Activated CD8-positive, alpha-beta memory T cell treated with anti-CD3 and anti-CD28 coated beads, Interleukin-2, amount 10 ng/mL, durations not matched to agents 7 days and 5 days (primary cell): ENCODE measurements at places on chromosomes 12 and 14.

DNA sequence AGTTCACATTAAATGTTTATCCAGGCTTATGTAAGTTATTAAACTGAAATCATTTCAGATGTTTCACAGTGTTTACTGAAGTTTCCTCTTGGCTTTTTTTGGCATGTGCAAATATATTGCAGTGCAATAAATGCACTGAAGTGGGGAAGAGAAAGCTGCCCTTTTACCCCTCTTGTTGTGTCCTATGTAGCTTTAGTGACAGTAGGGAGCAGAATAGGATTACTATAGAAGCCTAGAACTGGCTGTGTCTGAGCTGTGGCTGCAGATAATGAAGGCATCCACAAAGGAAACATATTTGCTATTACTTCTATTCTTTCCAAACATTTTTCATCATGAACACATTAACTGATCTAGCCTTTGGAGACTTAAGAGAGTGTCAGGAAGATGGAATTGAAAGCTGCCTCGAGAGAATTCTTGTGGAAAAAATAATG is 24.1 kb upstream of the CNTN1 start:
- H3K4me1 ChIP-seq: no peaks in the 10 kb centered on the region
- H3K27ac ChIP-seq: no peak overlapping the region
- no peak for DNase-seq
- no peak overlapping the region for H3K4me3 ChIP-seq
- no peaks in the 10 kb centered on the region for H3K36me3 ChIP-seq
- H3K27me3 ChIP-seq: no peaks in the 10 kb centered on the region

- no peaks in the 10 kb centered on the region for H3K36me3 ChIP-seq
- no peak overlapping the region for H3K27ac ChIP-seq
- peaks cover 52% of the 10 kb centered on the region for H3K27me3 ChIP-seq
- H3K4me3 ChIP-seq: no peak overlapping the region
- no peak for DNase-seq
Measured at GRCh38 chr14:54182419-54183045, 214.3 kb upstream of the CDKN3 start.

DNA sequence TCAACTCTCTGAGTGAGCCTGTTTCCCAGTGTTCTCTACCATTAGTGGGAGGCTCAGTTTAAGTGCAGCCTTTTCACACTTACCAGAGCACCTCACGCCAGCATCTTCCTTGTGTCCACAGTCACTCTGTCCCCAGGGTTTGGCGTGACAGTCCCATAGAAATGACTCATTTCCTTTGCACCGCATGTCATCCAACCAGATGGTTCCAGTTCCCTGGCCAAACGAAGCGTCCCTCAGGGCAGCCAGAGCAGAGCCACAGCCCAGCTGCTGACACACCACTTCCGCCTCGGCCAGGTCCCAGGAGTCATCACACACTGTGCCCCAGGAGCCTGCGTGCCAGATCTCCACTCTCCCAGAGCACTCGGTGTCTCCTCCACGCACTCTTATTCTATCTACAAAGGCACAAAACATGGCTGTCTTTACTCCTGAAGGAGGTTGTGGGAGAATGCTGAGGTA is 65.4 kb downstream of the ACSM4 start:
- H3K36me3 ChIP-seq: no peaks in the 10 kb centered on the region
- no peak for DNase-seq
- H3K27ac ChIP-seq: no peak overlapping the region

- DNase-seq: no peak
- H3K27ac ChIP-seq: no peak overlapping the region
- no peak overlapping the region for H3K4me3 ChIP-seq
- H3K4me1 ChIP-seq: no peaks in the 10 kb centered on the region
- H3K27me3 ChIP-seq: no peaks in the 10 kb centered on the region
Measured at GRCh38 chr12:119797090-119797489, 80.0 kb downstream of the CIT start.

- no peak for DNase-seq
- H3K4me3 ChIP-seq: no peak overlapping the region
- H3K27me3 ChIP-seq: peaks cover 25% of the 10 kb centered on the region
- H3K36me3 ChIP-seq: no peaks in the 10 kb centered on the region
- H3K27ac ChIP-seq: no peak overlapping the region
- H3K4me1 ChIP-seq: no peaks in the 10 kb centered on the region
Measured at GRCh38 chr12:31560516-31560915, 30.4 kb downstream of the DENND5B start.

GRCh38 chr12:28328967-28329366 is 138.7 kb downstream of the CCDC91 start:
- H3K27ac ChIP-seq: no peak overlapping the region
- no peaks in the 10 kb centered on the region for H3K4me1 ChIP-seq
- no peak overlapping the region for H3K4me3 ChIP-seq
- no peak for DNase-seq

DNA sequence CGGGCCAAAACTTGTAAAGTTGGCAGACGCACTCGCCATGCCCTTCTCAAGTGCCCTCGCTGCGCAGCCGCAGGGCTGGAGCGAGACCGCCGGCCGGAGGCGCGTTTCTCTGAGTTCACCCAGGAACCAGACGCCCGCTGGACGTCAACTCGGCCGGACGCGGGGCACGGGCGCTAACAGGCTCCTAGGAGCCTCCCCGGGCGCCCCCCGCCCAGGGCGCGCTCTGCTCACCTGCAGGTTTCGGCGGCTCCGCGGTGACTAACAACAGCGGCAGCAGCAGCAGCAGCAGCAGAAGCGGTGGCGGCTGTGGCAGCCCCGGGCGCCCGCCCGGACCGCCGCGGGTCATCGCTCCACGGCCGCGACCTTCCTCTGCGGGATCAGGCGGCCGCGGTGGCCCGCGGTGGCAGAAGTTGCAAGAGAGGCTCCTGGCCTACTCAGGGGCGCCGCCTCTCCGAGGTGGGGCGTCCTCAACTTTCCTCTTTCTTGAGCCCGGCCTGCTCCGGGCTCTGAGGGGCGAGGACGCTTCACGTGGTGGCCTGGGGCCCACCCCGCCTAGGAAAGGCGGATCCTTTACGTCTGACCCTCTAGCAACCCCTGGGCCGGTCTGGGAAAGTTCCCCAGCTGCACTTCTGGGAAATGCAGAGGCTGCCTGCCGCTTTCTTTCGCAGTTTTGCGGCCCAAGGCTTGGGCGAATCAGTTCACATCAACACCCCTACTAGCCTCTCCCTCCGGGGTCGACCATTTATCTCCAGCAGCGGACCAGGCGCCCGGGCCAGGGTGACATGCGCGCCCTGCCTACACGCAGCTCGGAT is at the start of gene PLBD1:
Gene PLBD1 (minus strand): TSS at position 533 of the 812 bp plus-strand sequence. CDS start 187 bp downstream, at position 346.
- DNase-seq: no peak
- no peak within 1 kb of the TSS for H3K4me3 ChIP-seq
- no peaks in the 10 kb centered on the region for H3K36me3 ChIP-seq
- H3K27ac ChIP-seq: no peak within 1 kb of the TSS
- peaks cover 6% of the 10 kb centered on the region for H3K4me1 ChIP-seq

GRCh38 chr12:89992668-89993451 is 284.2 kb upstream of the ATP2B1 start:
- peaks cover 5% of the 10 kb centered on the region for H3K4me1 ChIP-seq
- no peak overlapping the region for H3K27ac ChIP-seq
- no peak overlapping the region for H3K4me3 ChIP-seq
- no peak for DNase-seq
- H3K36me3 ChIP-seq: no peaks in the 10 kb centered on the region

GRCh38 chr12:102950107-102950949 is 7.1 kb upstream of the ASCL1 start:
- no peak overlapping the region for H3K4me3 ChIP-seq
- H3K4me1 ChIP-seq: peaks cover 20% of the 10 kb centered on the region
- H3K36me3 ChIP-seq: no peaks in the 10 kb centered on the region
- H3K27ac ChIP-seq: no peak overlapping the region
- no peak for DNase-seq
- peaks cover 75% of the 10 kb centered on the region for H3K27me3 ChIP-seq

- H3K36me3 ChIP-seq: peaks cover 21% of the 10 kb centered on the region
- peak overlapping the region; percentile 77 for H3K4me3 ChIP-seq
- peak; percentile 95 for DNase-seq
- peak overlapping the region; percentile 99 for H3K27ac ChIP-seq
Measured at GRCh38 chr12:9741726-9742125, 8.8 kb upstream of the CLECL1 start.

- peak overlapping the region; percentile 55 for H3K27ac ChIP-seq
- H3K4me1 ChIP-seq: peaks cover 19% of the 10 kb centered on the region
- H3K27me3 ChIP-seq: peaks cover 4% of the 10 kb centered on the region
- peak overlapping the region; percentile 49 for H3K4me3 ChIP-seq
- H3K36me3 ChIP-seq: no peaks in the 10 kb centered on the region
Measured at GRCh38 chr12:1811281-1811947, 9.0 kb upstream of the LRTM2 start.

DNA sequence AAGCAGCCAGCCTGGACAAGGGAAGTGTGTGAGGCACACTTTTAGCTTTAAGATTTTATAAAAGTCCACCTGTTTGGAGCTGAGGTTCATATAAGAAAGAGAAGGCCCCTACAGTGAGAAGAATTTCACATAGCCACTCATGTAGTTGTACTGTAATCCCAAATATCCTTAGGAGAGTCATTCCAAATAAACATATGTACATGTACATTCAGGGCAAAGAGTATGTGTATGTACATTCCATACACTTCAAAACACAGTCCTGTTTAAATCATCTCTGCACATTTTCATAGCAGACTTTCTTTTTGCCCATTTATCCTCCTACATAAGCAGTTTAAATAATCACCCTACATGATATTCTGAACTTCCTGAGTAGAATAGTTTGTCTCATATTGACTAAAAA is 87.6 kb downstream of the GPR65 start:
- no peaks in the 10 kb centered on the region for H3K27me3 ChIP-seq
- H3K36me3 ChIP-seq: no peaks in the 10 kb centered on the region
- no peak for DNase-seq
- H3K4me3 ChIP-seq: no peak overlapping the region

- peaks cover 30% of the 10 kb centered on the region for H3K27me3 ChIP-seq
- no peak for DNase-seq
- H3K4me3 ChIP-seq: no peak overlapping the region
- no peak overlapping the region for H3K27ac ChIP-seq
- H3K36me3 ChIP-seq: no peaks in the 10 kb centered on the region
Measured at GRCh38 chr14:23573384-23574015, 5.1 kb downstream of the JPH4 start.

GRCh38 chr14:89903340-89903952 is 51.1 kb downstream of the EFCAB11 start:
- H3K36me3 ChIP-seq: no peaks in the 10 kb centered on the region
- peak overlapping the region; percentile 31 for H3K27ac ChIP-seq
- H3K4me1 ChIP-seq: peaks cover 14% of the 10 kb centered on the region
- DNase-seq: no peak
- H3K4me3 ChIP-seq: no peak overlapping the region
- H3K27me3 ChIP-seq: no peaks in the 10 kb centered on the region

GRCh38 chr12:52324153-52324444 is 2.9 kb upstream of the KRT83 start:
- H3K4me3 ChIP-seq: no peak overlapping the region
- no peaks in the 10 kb centered on the region for H3K36me3 ChIP-seq
- no peak overlapping the region for H3K27ac ChIP-seq
- peaks cover 56% of the 10 kb centered on the region for H3K27me3 ChIP-seq

- H3K4me3 ChIP-seq: no peak overlapping the region
- peaks cover 23% of the 10 kb centered on the region for H3K4me1 ChIP-seq
- no peak overlapping the region for H3K27ac ChIP-seq
- no peaks in the 10 kb centered on the region for H3K36me3 ChIP-seq
- no peaks in the 10 kb centered on the region for H3K27me3 ChIP-seq
Measured at GRCh38 chr12:124898200-124898922, 16.1 kb downstream of the UBC start.

DNA sequence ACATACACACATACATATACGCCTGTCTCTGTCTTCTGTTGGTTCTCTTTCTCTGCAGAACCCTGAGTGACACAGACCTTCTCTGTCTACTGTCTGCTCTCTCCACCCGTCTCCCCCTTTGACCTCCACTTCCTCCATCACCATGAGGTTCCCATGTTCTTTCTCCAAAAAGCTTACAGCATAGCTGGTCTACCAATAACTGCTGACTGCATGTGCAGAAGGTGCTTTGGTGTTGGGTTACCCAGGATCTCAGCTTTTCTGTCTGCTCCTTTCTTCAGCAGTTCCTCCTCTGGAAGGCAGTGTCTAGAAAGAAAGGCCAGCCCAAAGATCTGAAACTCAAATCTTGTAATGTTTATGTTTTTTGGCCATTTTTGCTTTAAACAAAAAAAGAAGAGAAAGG is 125.6 kb downstream of the SMOC1 start:
- peaks cover 2% of the 10 kb centered on the region for H3K4me1 ChIP-seq
- H3K27me3 ChIP-seq: peaks cover 25% of the 10 kb centered on the region
- no peak overlapping the region for H3K4me3 ChIP-seq

DNA sequence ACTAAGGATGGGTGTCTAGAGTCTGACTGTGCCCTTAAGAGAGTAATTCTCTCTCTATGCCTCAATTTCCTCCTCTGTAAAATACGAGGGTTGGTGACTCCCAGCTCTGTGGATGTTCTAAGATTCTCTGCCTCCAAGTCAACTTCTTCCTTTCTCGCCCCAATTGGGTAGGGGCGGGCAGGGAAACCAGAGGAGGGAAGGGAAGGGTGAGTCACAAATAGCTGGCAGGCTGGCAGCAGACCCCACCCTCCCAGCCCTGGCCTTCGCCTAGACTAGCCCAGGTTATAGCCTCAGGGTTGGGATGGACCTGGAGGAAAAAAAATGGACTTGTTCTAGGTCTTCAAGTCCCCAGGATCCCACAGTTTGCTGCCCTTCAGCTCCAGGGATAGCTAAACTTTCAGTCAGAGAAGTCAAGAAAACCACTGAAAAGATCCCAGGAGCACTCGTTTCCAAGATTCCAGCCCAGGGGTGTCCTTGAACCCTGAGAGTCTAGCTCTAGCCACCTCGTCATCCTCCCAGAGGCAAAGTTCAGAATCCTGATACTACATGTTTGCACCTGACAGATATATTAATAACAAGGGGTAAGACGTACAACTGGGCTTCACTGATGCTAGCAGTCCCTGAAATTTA is 2.3 kb downstream of the DGKA start:
- peak overlapping the region; percentile 96 for H3K4me3 ChIP-seq
- peak overlapping the region; percentile 98 for H3K27ac ChIP-seq
- peaks cover 48% of the 10 kb centered on the region for H3K36me3 ChIP-seq
- DNase-seq: no peak
- H3K4me1 ChIP-seq: peaks cover 77% of the 10 kb centered on the region
- H3K27me3 ChIP-seq: no peaks in the 10 kb centered on the region

- no peaks in the 10 kb centered on the region for H3K36me3 ChIP-seq
- H3K27me3 ChIP-seq: no peaks in the 10 kb centered on the region
- no peak overlapping the region for H3K27ac ChIP-seq
- DNase-seq: peak; percentile 82
- H3K4me3 ChIP-seq: no peak overlapping the region
Measured at GRCh38 chr14:68862954-68863594, 70.2 kb upstream of the ZFP36L1 start.

DNA sequence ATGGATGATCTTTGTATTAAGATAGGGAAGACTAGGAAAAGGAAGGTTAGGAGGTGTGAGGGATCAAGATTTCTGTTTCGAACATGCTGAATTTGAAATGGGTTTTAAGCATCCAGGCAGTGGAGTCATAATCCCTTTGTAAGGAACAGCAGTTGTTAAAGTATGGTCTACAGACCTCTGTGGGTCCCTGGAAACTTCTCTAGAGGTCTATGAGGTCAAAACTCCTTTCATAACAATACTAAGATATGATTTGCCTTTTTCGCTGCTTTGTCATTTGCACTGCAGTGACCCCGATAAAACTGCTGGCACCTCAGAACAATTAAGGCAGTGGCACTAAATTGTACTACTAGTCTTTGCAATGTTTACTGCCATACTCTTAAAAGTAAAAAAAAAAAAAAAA is 1.5 kb downstream of the RAD51AP1 start:
- H3K36me3 ChIP-seq: peaks cover 23% of the 10 kb centered on the region
- peak overlapping the region; percentile 96 for H3K27ac ChIP-seq
- H3K4me3 ChIP-seq: peak overlapping the region; percentile 97
- H3K27me3 ChIP-seq: no peaks in the 10 kb centered on the region
- no peak for DNase-seq

- H3K4me1 ChIP-seq: no peaks in the 10 kb centered on the region
- no peak overlapping the region for H3K4me3 ChIP-seq
- no peak for DNase-seq
- no peak overlapping the region for H3K27ac ChIP-seq
Measured at GRCh38 chr12:115811045-115811444, 466.4 kb downstream of the MED13L start.
